Activated CD4-positive, alpha-beta T cell treated with anti-CD3 and anti-CD28 coated beads, Interleukin-2, amount 10 ng/mL, durations not matched to agents 7 days and 5 days (primary cell): ENCODE measurements at places on chromosomes 13 and 19.

DNA sequence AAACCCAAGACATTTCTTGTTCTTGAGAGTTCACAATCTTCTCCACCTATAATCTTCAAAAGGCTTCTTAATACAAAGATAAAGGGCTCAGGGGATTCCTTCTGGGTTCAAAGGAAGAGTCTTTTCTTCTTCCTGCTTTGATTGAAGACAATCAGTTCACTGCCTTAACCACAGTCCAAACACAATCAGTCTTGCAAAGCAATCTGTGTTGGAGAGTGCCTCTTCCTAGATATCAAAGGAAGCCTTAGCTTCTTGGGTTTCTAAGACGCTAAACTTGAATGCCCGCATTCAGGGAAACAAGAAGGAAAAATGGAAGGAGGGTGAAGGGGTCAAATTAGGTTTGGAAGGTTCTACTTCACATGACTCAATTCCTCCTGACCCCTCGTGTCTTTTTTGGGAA is 27.2 kb downstream of the RANBP3 start:
- DNase-seq, result no peak

- DNase-seq, result no peak
Measured at GRCh38 chr13:20473888-20474287, 51.8 kb downstream of the CRYL1 start.

DNA sequence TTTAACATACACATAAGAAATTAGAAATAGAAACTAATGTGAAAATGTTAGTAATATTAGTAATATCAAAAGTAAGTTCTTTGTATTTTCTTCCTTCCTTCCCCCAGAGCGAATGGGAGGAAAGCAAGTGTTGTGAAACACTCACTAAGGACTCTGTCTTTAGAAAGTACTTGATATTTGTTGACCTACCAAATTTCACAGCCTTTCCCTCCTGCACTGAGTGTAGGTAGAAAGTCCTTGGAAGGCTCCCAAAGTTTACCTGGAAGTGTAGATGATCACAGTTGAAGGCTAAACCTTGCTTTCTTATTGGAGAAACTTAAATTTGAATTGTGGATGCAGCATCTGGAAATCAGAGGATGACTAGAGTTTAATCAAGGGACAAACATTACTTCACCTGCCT is 1459.5 kb upstream of the SPRY2 start:
- DNase-seq, result no peak

DNA sequence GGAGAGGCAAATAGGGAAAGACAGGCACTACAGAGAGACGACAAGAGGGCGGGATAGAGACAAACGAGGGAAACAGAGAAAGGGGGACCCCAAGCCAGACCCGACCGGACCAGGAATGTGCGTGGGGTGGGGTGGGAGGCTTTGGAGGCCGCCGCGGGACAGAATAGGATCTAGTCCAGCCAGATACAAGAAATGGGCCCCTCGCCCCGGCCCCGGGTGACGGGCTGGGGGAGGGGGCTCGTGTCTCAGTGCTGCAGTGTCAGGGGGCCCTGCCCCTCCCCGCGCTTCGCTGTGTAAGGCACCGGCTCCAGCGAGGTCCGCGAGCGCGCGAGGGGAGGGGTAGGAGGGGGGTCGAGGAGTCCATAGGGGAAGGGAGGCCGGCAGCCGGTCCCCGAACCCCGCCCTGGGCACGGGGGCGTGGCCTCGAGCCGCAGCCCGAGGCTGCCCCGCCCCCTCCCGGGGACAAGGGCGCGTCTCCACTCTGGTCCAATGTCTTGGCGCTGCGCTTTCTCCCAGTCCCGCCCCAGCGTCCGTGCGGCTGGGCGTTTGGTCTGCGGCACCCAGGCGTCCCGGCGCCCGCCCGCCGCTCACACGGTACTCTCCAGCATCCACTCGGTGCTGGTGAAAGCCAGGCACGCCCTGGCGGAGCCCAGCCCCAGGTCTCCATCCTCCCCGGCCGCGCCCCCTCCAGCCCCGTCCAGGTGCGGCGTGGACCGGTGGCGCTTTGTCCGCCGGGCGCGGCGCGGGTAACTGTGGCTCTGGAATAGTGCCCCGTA is 11.0 kb downstream of the IFNL1 start:
- DNase-seq, result no peak

GRCh38 chr19:30692181-30692811 is 320.1 kb downstream of the ZNF536 start:
- DNase-seq, result no peak

- DNase-seq, result no peak
Measured at GRCh38 chr13:99665711-99666110, 164.4 kb downstream of the TM9SF2 start.

DNA sequence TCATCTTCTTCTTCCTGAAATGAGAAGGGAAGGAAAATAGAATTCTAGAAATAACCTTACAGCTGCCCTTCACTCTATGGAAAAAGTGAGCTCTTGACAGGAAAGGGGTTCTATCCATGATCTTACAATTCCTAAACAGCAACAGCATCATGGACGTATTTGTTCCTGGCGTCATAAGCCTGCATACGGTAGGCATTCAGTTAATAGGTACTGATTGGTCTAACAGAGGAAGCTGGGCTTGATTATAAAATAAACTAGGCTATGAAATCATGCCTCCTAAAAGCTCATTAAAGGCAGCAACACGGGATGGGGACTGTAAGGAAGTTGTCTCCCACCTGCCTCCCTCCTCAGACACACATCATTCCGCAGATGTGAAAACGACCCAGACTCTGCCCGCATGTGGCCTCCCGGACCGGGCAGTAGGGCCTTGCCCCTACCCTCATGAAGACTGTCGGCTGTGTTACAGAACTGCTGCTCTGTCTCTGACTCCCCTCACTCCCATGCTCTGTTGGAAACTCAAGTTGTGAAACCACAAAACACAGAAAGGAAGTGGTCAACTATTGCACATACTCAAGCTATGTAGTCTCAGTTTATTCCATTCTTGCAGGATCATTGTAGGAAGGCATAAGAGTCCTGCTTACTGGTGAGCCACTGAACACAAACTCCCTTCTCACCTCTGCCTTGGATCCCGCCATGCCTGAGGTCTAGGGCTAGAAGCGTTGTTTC is 129.8 kb downstream of the DLEU7 start:
- DNase-seq, result peak; percentile 42

DNA sequence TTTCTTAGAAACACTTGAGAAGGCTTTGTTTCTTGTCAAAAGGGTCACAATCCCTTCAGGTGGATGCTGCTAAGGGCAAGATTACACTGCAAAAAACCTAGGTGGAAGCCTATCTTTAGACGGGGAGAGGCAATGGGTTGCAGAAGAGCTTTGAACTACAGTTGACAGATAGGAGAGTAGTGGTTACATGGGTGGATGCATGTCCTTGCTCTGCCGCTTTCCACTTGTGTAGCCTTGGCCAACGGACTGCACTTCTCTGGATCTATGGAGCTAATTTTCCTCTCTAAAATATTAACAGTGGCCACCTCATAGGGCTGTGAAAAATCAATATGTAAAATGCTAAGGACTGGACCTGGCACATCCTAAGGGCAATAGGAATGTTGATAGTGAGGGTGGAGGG is 980 bp downstream of the BCKDHA start:
- DNase-seq, result no peak

GRCh38 chr13:113876346-113877148 is 12.7 kb upstream of the GAS6 start:
- DNase-seq, result no peak

GRCh38 chr19:4732680-4733114 is 9.1 kb upstream of the DPP9 start:
- DNase-seq, result peak; percentile 65

DNA sequence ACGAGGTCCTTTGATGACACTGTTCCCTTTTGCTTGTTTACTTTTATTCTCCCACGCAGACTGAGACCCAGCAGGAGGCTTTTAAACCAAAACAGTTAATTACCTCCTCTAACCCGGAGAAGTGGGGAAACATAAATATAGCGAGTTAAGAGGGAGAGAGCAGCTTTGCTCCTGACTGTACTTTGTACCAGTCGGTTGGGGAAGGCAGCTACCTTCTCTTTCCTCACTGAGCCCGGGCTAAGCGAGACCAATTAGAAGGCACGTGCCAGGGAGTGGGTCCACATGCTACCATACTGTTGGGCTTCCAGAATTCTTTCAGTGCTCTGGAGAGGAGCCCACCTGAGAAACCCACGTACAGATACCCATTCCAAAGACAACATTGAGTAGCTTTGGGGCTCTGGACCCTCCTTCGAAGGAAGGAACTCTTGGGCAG is 124.2 kb downstream of the ZIC5 start:
- DNase-seq, result no peak

- no peak for DNase-seq
Measured at GRCh38 chr13:52842441-52842840, 6.0 kb downstream of the PCDH8 start.

DNA sequence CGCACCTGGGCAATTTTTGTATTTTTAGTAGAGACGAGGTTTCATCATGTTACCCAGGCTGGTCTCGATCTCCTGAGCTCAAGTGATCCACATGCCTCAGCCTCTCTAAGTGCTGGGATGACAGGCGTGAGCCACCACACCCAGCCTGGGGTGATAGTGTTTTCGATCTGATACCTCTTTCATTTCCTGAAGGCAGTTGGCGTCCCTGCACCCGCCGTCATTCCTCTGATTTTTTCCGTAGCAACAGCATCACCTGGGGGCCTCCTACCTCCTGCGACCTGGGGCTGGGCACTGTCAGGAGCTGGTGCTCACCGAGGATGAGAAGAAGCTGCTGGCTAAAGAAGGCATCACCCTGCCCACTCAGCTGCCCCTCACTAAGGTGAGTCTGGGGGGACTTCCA is 10.8 kb downstream of the CREB3L3 start:
- no peak for DNase-seq

GRCh38 chr13:75541287-75541686 is 3.6 kb upstream of the COMMD6 start:
- DNase-seq, result no peak

DNA sequence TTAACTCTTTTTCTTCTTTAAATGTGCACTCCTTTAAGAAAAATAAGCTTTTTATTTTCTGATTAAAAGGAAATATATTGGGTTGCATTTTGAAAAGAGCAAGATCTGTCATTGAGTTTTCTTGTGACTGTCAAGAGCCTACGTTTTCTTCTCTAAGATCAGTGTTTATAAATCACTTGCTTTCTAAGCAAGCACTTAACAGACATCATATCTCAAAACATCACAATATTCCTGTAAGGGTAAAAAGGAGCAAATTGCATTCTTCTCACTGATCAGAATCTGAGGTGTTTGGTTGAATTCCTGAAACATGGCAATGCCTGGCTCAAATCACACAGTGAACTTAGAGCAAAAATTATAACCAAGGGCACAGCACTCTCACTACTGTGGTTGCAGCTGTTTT is 231.3 kb downstream of the PCDH17 start:
- no peak for DNase-seq

GRCh38 chr13:24119626-24120508 is 40.7 kb upstream of the SPATA13 start:
- DNase-seq, result no peak

DNA sequence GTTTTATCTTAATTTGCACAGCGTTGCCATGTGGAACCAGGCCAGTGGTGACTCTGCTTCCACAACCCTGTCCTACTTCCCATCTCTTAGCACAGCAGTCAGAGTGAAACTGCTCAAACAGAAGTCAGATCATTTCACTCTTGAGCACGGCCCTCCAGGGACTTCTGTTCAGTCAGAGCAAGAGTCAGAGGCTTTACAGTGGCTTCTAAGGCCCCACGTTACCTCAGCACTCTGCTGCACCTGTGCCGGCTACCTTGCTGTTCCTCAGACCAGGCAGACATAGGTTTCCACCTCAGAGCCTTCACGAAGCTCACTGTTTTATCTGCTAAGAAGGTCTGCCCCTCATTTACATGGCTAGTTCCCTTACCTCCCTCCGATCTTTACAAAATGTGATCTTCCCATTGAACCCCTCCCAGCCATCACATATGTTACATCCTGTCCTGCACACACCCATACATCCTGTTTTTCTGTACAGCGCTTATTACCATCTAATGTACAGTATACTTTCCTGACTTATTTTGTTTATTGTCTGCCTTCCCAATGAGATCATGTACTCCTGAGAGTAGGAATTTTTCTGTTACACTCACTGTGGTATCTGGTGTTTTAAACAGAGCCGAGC is 41.6 kb downstream of the TM9SF2 start:
- peak; percentile 59 for DNase-seq

DNA sequence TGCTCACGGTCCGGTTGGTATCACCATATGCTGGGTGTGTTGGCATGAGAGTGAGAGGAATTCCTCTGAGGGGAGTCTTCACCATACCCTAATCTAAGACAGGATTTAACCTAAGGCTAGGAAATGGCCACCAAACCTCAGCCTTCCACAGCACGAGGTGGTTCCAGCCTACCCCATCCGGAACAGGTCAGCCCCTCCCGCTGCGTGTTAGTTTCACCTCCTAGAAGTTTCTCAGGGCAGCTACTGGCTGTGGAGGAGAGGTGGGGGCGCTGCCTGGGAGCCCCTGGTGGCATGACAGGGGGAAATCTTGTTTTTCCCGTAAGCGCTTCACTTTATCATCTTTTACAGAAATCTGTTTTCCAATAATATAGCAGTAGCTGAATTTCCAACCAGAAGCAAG is 55.1 kb downstream of the RGCC start:
- DNase-seq, result no peak

DNA sequence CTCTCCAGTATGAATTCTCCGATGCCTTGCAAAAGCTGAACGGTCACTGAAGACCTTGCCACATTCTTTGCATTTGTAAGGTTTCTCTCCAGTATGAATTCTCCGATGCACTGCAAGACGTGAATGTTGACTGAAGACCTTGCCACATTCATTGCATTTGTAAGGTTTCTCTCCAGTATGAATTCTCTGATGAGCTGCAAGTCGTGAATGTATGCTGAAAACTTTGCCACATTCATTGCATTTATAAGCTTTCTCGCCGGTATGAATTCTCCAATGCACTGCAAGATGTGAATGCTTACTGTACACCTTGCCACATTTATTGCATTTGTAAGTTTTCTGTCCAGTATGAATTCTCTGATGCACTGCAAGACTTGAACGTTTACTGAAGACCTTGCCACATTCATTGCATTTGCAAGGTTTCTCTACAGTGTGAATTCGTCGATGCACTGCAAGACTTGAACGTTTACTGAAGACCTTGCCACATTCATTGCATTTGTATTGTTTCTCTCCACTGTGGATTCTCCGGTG is 20.0 kb upstream of the ZNF841 start:
- DNase-seq, result no peak

- DNase-seq, result no peak
Measured at GRCh38 chr13:23636360-23636759, 66.1 kb downstream of the TNFRSF19 start.

GRCh38 chr13:100650326-100650725 is 24.3 kb downstream of the TMTC4 start:
- no peak for DNase-seq

GRCh38 chr13:25574437-25575411 is 202.9 kb downstream of the ATP8A2 start:
- DNase-seq, result peak; percentile 81

DNA sequence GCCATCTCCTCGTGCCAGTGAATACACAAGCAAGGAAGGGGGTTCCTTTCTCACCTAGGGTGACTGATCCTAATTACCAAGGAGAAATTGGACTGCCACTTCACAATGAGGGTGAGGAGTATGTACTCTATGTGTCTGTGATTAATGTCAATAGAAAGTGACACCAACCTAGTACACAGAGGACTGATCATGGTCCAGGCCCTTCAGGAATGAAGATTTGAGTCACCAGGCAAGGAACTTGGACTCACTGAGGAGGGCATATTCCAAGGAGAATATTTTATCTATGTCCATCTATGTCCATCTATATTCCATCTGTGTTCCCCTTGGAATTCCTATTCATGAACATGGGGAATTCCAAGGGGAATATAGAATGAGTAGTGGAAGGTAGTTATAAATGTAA is 9.2 kb upstream of the ALOX5AP start:
- DNase-seq, result no peak
